CD4-positive, alpha-beta T cell treated with Interleukin-6 for 4 hours (primary cell): ENCODE measurements at places on chromosomes 11 and 22.

DNA sequence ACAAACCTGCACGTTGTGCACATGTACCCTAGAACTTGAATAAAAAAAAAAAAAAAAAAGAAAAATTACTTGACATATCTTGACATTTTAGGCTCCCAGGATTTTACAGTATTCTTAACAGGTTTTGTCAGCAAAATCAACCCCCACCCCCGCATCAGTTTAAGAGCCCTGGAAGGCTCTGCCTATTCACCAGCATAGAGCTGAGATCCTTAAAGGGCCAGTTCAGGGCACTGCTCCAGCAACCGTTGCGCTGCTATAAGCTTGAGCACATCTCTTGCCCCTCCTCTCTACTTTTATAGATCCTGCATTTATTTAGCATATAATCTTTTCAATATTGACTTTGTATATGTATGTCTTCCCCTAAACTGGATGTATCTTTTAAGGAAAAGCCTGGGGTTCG, 697 bp upstream of the PAFAH1B2 start:
- DNase-seq: peak; percentile 38

GRCh38 chr11:101442936-101443521, 140.8 kb downstream of the TRPC6 start:
- DNase-seq: no peak

DNA sequence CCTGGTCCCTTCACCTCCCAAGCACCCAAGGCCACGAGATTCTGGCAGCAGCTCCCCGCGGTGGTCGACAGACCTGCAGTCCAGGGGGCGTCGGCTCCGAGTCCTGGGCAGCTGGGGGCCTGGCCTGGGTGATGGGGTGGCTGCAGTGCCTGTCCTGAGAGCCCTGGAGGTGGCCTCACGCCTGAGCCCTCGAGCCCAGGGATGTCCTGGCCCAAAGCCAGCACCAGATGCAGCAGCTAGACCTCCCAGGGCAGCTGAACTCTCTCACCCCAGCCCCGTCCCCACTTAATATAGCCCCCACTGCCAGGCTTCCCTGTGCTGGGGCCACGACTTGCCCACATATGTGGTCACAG, 6.6 kb downstream of the LMNTD2 start:
- DNase-seq: no peak

GRCh38 chr22:35860837-35861236, 143.2 kb downstream of the APOL5 start:
- no peak for DNase-seq
